Hippocampal formation (tissue), 2 donors: ENCODE measurements at places on chromosomes 11 and 22.

DNA sequence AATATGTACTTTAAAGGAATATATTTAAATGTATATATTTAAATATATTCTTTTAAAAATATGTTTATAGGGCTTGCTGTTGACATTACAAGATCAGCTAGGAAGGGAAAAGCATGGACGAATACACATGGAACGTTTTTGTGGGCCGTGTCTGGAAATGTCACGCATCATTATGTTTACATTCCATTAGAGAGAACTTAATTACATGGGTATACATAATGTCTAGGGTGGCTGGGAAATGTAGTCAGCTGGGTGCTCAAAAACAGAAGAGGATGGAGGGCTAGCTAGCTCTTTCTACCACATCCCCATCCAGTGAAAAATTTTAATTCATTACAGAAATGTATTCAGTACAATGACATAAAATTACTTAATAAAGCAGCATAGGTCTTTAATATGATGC is 371.2 kb downstream of the DYNC2H1 start:
- no peak for DNase-seq

DNA sequence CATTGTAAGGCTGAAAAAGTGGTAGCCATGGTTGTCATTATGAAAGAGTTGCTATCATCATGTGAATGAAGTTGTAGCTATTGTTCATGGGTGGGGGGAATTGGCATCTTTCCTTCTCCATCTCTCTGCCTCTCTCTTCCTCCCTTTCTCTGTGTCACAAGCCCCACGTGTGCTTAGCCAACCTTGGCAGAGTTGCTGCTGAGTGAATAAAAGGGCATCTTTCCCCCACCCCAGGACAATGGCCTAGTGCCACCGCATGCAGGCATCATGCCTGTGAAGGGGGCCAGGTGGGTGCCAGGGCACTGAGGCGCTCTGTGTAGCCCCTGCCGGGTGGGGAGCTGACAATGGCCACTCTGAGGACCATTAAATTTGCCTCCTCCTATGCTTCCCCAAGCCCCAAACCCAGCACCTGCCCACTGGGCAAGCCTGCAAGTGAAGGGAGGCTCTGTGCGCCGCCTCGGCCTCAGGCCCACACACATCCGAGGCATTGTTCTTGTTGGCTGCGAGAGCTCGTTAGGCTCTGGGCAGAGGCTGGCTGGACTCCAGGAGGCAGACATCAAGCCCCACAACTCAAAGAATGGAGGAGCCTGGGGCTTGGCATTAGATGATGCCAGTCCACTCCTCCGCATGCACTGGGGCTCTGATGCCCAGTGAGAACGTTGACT is 103.9 kb downstream of the SEZ6L start:
- DNase-seq = peak; percentile 54

- no peak for DNase-seq
These were observed 48.5 kb downstream of the PPP6R3 start for GRCh38 chr11:68509066-68509465.

DNA sequence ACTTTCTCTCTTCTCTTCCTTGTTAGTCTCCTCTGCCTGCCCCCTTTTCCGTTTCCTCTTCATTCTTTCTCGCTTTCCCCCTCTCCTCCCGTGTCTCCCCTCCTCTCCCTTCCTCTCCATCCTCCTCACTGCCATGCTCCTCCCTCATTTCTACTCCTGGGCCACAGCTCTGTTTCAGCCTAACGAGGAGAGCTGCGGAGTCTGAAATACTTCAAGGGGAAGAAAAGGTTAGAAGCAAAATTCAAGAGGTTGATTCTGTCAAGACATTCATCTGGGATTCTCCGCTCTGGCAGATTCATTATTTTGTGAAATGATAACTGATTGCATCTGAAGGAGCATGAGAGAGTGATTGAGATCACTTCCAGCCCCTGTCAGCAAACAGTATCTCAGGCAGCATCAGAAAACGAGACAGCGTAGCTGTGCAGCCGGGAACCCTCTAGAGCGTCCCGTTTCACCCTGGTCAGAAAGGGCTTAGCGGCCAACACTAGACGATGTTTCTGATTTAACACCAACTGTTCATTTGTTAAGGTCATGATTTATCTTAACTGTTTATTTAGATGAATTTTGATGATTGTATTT is 279.3 kb upstream of the B3GAT1 start:
- DNase-seq = no peak

DNA sequence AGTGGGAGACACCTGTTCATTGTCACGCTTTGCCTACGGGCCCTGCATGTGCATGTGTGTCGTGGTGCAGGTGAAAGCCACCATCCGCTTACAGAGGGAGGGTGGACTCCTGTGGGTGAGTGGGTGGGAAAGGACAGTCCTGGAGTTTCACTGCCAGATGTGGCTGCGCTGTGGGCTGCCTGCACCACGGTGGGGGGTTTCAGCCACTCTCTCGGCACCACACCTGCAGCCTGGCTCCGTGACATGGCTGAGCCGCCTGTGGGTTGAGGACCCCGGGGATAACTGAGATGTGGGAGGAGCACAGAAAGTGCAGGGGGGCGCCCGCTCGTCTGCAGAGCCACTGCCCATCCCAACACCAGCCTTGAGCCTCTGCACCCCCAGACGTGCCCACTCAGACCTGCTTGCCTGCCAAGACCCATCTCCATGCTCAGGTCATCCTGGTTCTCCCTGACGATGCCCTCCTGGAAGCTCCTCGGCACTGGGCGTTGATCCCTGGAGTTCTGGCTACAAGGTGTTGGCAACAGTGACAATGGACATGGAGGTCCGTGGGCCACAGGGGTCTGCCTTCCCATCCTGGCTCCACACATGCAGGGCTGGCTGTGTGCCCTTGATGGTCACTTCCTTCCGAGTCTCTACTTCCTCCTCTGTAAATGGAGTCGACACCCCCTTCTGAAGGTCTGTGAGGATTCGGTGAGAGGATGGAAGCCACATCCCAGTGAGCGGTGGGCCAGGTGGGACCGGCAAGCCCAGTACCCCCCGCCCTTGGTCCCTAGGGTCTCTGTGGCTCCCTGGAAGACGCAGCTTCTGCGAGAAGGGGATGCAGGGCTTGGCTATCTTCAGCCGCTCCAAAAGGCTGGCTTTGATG is 1007.0 kb downstream of the BRD1 start:
- no peak for DNase-seq

GRCh38 chr22:20412474-20413216 is 18.7 kb downstream of the ZNF74 start:
- no peak for DNase-seq

DNA sequence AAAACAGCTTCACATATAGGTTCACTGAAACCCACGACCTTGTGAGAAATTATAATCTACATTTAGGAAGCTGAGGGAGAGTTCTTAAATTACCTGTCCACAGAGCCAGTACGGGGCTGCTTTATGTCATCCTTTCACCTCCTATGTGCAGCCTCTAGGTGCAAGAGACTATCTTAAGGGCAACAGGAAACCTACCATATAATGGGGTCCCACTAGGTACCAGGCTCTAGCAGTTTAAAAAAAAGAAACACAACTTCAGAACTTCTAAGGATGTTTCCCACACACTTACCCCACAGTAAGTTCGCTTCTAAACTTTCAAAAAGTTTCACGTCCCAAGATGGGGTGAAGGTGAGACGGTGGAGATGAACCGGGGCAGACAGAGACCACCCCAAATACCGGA is 573 bp downstream of the STK33 start:
- no peak for DNase-seq

DNA sequence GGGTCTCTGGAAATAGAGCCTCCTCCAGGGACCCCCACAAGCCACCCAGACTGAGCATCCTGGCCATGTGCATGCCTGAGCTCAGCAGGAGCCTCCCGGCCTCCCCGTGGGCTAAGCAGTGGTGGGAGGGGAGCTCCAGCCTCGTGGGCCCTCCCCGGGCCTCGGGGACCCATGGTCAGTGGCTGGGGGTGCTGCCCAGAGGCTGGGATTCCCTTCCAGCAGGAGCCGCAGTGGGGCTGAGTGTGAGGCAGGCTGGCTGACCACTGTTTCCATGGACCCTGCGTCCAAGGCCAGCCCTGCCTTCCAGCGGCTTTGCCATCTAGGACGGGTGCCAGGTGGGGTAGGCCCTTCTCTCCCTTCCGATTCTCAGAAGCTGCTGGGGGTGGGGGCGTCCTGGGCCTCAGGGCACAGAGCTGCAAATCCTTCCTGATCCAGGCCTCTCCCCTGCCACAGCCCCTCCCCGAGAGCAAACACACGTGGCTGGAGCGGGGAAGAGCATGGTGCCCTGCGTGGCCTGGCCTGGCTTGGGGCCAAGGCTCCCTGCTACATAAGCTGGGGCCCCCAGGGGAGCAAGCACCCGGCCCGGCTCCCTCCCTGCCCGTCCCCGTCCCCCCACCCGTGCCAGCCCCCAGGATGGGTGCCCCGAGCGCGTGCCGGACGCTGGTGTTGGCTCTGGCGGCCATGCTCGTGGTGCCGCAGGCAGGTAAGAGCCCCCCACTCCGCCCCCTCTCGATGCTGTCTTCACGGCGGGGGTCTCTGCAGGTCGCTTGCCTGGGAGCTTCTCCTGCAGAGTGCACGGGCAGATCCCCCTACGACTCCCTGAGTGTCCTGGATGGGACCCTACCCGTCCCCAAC is at the start of gene MUC5B:
Gene MUC5B (plus strand): TSS at position 576 of the 855 bp plus-strand sequence. CDS start 58 bp downstream, at position 634.
- no peak for DNase-seq

- no peak for DNase-seq
These were observed 9.2 kb upstream of the CHST1 start for GRCh38 chr11:45674481-45675190.

DNA sequence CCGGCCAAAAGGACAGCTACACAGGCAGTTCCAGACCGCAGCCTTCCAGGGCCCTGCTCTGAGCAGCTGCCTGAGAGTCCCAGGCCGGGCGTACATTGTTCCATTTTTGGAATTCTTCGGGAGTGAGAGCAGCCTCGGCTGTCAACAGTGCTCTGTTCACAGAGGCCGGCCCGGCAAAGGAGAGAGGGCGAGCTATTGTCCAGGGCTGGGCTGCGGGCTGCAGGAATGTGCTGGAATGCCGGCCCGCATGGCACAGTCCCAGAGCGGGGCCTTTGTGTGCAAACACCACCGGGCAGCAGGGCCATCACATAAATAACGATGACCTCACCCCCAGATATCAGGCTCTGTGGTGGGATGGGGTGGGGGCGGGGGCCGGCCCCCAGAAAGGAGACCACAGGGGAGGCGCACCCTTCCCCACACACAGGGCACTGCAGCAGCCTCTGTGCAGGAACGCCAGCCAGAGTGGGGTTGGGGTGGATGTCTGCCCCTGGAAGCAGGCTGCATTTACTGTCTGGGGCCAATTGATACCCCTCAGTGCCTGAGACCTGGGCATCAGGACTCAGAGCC is 15.8 kb downstream of the LINC01488 start:
- peak; percentile 13 for DNase-seq

GRCh38 chr11:95676308-95676707 is 113.3 kb downstream of the FAM76B start:
- DNase-seq = no peak

GRCh38 chr11:117426297-117426685 is 98.6 kb downstream of the CEP164 start:
- DNase-seq = peak; percentile 37

- DNase-seq = no peak
These were observed 3.2 kb upstream of the RTN4R start for GRCh38 chr22:20271114-20271994.

GRCh38 chr22:26547426-26547825 is 35.2 kb upstream of the TFIP11 start:
- no peak for DNase-seq

- no peak for DNase-seq
These were observed 22.0 kb downstream of the AMPD3 start for GRCh38 chr11:10476927-10477689.

DNA sequence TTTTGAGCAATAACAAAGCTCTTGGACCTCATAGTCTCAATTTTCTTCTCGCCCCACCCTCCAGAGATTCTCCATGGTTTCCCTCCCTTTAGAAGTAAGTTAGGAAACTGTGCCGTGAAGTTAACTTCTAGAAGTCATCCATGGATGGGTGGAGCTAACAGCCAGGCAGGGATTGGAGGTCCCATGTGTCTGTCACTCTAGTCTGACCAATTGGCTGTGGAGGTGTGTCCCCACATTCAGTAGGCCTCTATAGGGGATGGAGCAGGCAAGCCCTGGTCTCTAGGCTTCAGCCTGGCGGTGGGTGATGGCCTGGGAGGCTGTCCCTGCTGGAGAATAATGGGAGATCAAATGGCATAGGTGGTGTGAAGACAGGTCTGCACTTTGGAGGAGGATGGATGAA is 50.7 kb downstream of the TP53I11 start:
- DNase-seq = no peak

DNA sequence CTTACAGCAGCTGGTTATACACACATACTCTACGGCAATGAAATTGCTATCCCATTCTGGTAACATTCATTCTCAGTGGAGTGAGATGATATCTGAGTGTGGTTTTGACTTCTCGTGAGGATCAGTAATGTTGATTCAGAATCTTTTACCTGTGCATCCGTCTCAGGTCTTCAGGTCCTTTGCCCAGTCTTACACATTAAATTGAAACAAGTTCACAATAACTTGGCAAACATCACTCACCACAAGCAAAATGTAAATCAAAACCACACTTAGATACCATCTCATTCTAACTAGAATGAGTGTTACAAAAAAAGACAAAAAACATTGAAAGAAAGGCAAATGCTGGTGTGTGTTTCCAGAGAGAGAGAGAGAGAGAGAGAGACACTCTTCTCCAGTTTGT is 14.0 kb downstream of the RGL4 start:
- DNase-seq = no peak

- DNase-seq = no peak
These were observed 4.5 kb downstream of the ZMAT5 start for GRCh38 chr22:29762263-29762662.
